Bone marrow (tissue), 2 donors: ENCODE measurements at places on chromosomes 3 and 15.

GRCh38 chr15:83890587-83890986 lies 236.7 kb downstream of the ADAMTSL3 start:
- DNase-seq: no peak

GRCh38 chr3:88003115-88003755 lies 55.6 kb downstream of the CGGBP1 start:
- no peak for DNase-seq

DNA sequence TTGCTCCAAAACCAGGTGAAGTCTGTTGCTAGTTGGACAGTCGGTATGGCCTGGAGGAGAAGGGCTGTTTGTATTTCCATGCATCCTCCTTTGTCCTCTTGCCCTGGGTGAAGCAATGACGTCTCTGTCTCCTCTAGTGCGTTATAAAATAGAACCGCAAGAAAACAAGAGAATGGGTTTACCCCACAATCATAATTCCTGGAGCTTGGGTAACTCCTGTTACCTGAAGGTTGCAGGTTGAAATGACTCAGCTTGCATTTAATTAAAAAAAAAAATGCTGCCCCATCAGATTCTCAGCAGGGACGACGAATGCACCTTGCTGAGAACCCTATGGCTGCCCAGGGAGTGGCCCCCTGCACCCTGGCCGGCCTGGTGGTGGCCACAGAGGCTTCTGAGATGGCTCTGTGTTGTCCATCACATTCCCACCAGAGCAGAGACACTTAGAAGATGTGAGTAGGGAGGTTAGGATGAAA lies 228.2 kb upstream of the BHLHE40 start:
- DNase-seq: no peak

GRCh38 chr3:126746395-126747177 lies 42.5 kb downstream of the CHCHD6 start:
- DNase-seq: no peak

- no peak for DNase-seq
Observed at GRCh38 chr3:192408647-192409200, 318.6 kb downstream of the FGF12 start.

- no peak for DNase-seq
Observed at GRCh38 chr3:196642434-196642833, 2.9 kb downstream of the NRROS start.

GRCh38 chr3:43915546-43915945 lies 224.8 kb downstream of the ABHD5 start:
- no peak for DNase-seq

- DNase-seq: no peak
Observed at GRCh38 chr15:89199746-89200145, 21.6 kb downstream of the RLBP1 start.

DNA sequence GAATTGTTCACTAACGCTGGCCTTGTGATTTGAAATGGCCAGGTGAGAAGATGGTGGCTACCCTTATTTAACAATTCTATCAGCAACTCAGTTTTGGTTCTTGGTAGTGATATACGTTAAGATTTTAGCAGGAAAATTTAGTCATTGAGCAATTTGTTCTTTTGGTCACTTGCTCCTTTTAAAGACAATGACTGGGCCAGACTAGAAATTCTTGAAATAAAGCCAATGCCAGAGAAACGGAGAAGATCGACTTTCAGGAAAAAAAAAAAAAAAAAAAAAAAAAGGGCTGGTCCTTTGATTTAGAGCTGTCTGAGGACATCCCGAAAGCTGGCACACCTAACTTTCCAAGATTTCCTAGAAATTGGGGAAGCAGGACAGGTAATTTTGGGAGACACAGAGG lies 178.5 kb downstream of the FNDC3B start:
- no peak for DNase-seq

- no peak for DNase-seq
Observed at GRCh38 chr15:29086891-29087290, 182.7 kb downstream of the NSMCE3 start.

GRCh38 chr3:76402926-76403325 lies 617.6 kb upstream of the ZNF717 start:
- no peak for DNase-seq

GRCh38 chr3:195302431-195302830 lies 31.5 kb upstream of the XXYLT1 start:
- no peak for DNase-seq

DNA sequence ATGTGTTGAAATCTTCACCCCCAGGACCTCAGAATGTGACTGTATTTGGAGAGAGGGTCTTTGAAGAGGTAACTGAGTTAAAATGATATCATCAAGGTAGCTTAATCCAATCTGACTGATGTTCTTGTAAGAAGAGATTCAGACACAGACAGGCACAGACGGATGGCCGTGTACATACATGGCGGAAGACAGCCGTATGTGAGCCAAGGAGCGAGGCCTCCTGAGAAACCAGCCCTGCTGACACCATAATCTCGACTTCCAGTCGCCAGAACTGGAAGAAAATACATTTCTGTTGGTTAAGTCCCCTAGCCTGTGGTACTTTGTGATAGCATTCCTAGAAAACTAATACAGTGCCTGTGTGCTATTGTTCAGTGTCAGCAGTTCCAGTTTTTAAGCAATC lies 73.6 kb downstream of the APBA2 start:
- no peak for DNase-seq

DNA sequence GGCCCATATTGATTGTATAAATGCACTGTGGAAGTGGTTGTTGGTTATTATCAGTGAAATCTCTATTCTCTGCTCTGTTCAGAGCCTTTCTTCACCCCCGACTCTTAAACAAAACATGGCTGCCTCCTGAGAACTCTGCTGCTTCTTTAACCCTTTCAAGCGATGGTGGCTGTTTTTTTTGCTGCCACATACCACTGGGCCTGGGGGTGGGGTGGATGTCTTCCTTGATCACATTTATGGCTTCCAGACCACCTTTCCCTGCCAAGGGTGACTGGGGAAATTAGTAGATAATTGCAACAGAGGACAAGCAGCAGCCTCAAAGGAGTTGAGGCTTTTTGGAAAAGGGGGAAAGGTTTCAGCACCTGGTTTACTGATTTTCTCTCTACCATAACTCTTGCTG lies 32.8 kb downstream of the YEATS2 start:
- DNase-seq: no peak

- no peak for DNase-seq
Observed at GRCh38 chr3:46112296-46112695, 85.0 kb upstream of the XCR1 start.

GRCh38 chr15:89186803-89187202 lies 34.6 kb downstream of the RLBP1 start:
- no peak for DNase-seq

DNA sequence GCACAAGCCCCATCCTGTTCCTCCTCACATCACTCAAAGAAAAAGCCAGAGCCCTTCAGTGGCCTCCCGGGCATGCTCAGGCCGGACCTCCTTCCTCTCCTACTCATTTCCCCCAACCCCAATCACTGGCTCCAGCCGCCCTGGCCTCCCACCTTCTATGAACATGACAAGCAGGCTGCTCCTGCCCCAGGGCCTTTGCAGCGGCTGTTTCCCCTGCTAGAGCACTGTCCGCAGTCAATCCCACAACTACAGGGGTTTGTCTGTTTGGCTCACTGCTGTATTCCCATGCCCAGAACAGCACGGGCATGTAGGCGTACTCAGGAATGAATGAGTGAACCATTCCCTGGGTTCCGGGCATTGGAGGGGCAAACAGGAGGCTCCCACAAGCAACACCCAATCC lies 139.8 kb upstream of the PRR20G start:
- DNase-seq: no peak

- DNase-seq: no peak
Observed at GRCh38 chr15:65841121-65841930, 28.0 kb upstream of the RAB11A start.

- DNase-seq: no peak
Observed at GRCh38 chr3:13197795-13198194, 124.6 kb upstream of the IQSEC1 start.

DNA sequence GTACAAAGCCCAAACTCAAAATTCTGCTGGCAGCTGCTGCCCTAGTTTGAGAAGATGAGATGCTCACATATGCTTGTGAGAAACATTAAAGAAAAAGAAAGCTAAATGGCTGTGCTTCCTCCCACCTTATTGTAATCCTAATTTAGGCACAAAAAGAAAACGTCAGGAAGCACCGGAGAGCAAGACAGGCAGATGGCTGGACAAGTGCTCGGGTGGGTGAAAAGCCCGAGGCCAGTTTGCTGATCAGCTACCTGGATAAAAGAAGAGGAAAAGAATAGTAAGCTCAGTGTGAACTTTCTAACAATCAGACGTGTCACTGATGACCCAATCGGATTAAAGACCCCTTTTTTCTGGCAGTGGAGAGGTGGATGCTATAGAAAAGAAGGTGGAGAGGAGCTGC lies 368.0 kb upstream of the ATP10A start:
- DNase-seq: no peak

- no peak for DNase-seq
Observed at GRCh38 chr15:72160696-72161245, 36.8 kb downstream of the GRAMD2A start.

GRCh38 chr3:79161941-79162340 lies 605.9 kb downstream of the ROBO1 start:
- DNase-seq: no peak

- no peak for DNase-seq
Observed at GRCh38 chr3:157282261-157283191, 122.6 kb upstream of the CCNL1 start.

DNA sequence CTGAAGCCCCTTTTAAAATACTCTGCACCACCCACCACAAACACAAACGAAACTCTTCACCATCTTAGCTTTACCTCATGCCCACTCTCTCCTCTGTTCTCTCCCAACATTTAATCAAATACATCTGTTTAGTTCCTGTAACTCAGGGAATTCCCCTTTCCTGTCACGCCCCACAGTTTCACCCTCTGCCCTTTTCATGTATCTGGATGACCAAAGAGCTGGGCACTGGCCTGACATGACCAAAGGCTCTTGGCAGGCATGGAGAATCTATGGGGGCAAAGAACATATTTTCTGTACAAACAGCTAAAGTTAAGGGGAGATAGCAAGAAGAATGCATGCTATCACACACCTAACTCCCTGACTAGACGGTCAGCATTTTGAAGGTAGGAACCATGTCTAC lies 270.0 kb downstream of the TBL1XR1 start:
- no peak for DNase-seq

GRCh38 chr15:77516786-77517185 lies 96.1 kb downstream of the HMG20A start:
- DNase-seq: no peak

GRCh38 chr15:58865425-58865880 lies 68.0 kb downstream of the SLTM start:
- DNase-seq: no peak

GRCh38 chr15:90701048-90701447 lies 16.1 kb upstream of the BLM start:
- peak; percentile 34 for DNase-seq

- DNase-seq: peak; percentile 67
Observed at GRCh38 chr3:119627461-119627860, 29.8 kb downstream of the PLA1A start.

- DNase-seq: no peak
Observed at GRCh38 chr3:50269460-50269859, 513 bp downstream of the SEMA3B start.

DNA sequence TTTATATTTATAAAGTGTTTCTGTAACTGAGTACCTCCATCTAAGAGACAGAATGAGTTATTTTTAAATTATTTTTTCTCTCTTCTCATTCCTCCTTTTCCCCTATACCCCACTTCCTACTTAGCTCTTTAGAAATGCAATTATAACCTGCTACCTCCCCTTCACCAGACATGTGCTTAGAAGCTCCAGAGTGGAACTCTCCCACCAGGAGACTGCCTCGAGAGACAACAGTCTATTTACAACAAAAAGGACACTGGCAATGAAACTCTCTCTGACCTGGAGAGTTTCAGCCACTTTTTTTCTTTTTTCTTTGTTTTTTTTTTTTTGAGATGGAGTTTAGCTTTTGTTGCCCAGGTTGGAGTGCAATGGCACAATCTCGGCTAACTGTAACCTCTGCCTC lies 109.4 kb upstream of the PLXND1 start:
- no peak for DNase-seq

- DNase-seq: no peak
Observed at GRCh38 chr3:70737666-70738290, 425.3 kb upstream of the MDFIC2 start.

GRCh38 chr3:41001556-41001955 lies 197.7 kb upstream of the CTNNB1 start:
- DNase-seq: no peak

DNA sequence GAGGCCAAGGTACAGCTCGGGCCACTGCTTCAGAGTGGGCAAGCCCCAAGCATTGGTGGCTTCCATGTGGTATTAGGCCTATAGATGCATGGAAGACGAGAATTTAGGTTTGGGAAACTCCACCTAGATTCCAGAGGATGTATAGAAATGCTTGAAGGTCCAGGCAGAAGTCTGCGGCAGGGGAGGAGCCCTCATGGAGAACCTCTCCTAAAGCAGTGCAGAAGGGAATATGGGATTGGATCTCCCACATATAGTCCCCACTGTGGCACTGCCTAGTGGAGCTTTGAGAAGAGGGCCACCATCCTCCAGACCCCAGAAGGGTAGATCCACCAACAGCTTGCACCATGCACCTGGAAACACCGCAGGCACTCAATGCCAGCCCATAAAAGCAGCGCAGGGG lies 48.1 kb upstream of the XXYLT1 start:
- DNase-seq: no peak

- DNase-seq: no peak
Observed at GRCh38 chr3:143329567-143330211, 210.1 kb downstream of the CHST2 start.

GRCh38 chr3:184656829-184657681 lies 54.8 kb downstream of the MAGEF1 start:
- DNase-seq: no peak

GRCh38 chr15:65991721-65992483 lies 122.6 kb downstream of the RAB11A start:
- DNase-seq: no peak

- no peak for DNase-seq
Observed at GRCh38 chr3:141728355-141728892, 9.7 kb upstream of the RNF7 start.

DNA sequence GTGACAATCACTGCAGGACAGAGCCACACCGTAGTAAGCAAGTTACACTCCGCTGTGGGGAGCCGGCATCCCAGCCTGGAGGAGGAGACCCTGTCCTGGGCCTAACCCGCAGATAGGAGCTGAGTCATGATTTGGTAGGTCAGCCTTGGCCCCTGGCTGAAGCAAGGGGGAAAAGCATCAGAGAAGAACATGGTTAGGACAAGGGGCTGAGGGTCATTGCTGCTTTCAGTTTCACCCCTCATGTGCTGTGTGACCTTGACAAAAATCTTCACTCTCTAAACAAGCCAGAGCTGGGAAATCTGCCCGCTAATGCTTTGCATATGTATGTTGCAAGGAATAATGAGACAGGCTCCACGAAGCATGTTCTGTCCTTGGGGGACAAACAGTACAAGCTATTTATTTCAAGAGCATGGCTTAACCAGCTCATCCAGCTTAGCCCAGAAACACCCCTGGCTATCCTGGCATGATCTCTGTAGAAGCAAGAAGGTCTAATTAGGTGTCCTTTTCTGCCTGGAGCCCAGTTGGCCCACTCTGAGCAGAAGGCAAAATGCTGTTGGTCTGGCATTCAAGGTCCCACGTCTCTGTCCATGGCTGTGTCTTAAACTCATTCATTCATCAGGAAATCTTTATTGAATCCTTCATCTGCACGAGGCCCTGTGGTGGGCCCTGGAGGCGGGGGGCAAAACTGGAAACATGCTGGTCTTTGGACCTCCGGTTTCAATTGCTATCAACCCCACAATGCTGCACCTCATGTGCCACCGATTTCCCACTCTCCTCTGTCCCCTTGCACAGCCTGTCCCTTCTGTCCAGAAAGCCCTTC lies 221.3 kb upstream of the LYSMD4 start:
- DNase-seq: no peak

- no peak for DNase-seq
Observed at GRCh38 chr3:112486811-112487505, 12.3 kb downstream of the BTLA start.
